ENCODE measurements at places on chromosomes 3 and 15.

- no peak for DNase-seq
Measured at GRCh38 chr15:61743345-61743909, 316.8 kb downstream of the VPS13C start.

- no peak for DNase-seq
Measured at GRCh38 chr3:140754936-140755335, 77.1 kb downstream of the TRIM42 start.

DNA sequence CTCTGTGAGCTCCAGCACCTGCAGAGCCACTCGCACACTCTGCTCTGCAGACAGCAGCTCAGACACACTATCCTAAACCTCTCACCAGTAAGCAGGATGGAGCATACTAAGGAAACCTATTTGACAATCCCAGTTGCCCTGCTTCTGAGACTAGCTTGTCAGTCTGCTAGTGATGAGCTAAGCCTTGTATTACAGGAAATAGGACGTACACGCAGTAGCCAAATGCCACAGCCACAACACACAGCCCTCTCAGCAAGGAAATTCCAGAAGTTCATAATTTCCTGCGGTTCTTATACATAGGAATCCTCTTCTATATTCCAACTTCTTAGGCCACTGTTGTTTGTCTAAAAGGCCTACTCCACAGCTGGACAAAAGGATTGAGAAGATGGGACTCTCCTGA, 74.5 kb downstream of the MYLK start:
- DNase-seq, result no peak

DNA sequence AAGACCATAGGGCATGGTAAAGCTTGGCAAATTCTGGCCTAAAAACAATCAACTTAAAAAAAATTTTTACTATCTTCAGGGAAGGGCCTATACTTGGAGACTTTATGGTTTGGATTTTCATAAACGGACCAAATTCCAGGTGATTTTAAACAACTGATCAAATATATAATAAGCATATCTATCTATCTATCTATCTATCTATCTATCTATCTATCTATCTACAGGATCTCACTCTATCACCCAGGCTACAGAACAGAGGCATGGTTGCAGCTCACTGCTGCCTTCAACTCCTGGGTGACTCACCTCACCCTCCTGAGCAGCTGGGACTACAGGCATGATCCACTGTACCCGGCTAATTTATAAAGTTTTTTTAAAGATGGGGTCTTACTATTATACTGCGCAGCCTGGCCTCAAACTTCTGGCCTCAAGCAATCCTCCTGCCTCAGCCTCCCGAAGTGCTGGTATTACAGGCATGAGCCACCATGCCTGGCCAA, 6.7 kb downstream of the SPPL2A start:
- DNase-seq, result no peak

- DNase-seq, result no peak
Measured at GRCh38 chr3:65173841-65174240, 486.0 kb upstream of the ADAMTS9 start.

DNA sequence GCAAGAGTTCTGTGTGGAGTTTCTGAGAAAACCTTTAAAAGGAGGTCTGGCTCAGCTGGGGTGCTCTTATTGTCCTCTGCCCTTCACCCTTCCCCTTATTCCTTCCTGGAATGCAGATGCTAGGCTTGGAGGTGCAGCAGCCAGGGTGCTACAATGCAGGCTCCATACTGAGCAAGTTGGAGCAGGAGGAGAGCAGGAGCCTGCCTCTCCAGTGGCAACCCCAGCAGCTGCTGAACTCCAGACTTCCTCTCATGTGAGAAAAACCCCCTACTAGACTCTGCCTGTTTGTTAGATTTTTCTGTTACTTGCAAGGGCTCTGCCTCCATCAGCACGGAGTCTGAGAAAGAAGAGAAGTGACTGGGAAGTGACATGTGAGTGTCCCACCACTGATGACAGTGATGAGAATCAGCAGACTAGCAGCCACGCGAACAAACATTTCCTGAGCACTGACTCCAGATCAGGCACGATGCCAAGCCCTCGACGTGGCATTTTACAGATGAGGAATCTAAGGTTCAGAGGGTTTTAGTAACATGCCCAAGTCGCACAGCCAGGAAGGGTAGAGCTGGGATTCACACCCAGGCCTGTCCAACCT, 16.1 kb upstream of the RARRES1 start:
- DNase-seq, result no peak

DNA sequence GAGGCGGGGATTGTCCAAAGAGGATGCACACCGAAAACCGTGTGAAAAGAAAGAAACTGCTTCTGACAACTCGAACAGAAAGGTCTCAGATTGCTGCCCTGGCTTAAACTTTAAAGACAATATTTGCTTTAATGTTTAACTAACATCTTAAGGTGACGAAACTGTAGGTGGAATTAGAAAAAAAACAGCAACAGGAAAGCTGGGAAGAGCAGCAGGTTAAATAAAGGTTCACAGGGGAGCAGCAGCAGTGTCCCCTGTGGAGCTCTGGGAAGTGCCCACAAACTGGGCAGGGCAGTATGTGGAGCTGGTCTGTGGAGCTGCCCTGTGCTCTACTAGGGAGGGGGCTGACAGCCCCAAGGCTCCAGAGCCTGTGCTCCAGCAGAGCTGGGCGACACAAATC, 25.4 kb downstream of the RUVBL1 start:
- DNase-seq, result no peak

DNA sequence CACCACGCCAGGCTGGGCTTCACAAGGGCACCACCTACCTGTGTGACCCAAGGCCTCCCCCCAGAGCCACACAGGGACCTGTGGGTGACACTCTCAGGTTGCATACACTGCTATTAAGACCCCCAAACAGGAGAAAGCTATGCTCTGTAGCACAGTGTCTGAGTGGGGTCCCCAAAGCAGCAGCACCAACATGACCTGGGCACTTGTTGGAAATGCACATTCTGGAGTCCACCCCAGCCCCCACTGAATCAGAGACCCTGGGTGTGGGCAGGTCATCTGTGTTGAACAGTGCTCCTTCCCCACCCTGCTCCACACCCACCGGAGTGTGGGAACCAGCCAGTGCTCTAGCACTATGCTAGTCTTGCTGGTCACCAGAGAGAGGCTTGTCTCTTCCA, 76.1 kb downstream of the ADAMTS17 start:
- DNase-seq, result no peak

DNA sequence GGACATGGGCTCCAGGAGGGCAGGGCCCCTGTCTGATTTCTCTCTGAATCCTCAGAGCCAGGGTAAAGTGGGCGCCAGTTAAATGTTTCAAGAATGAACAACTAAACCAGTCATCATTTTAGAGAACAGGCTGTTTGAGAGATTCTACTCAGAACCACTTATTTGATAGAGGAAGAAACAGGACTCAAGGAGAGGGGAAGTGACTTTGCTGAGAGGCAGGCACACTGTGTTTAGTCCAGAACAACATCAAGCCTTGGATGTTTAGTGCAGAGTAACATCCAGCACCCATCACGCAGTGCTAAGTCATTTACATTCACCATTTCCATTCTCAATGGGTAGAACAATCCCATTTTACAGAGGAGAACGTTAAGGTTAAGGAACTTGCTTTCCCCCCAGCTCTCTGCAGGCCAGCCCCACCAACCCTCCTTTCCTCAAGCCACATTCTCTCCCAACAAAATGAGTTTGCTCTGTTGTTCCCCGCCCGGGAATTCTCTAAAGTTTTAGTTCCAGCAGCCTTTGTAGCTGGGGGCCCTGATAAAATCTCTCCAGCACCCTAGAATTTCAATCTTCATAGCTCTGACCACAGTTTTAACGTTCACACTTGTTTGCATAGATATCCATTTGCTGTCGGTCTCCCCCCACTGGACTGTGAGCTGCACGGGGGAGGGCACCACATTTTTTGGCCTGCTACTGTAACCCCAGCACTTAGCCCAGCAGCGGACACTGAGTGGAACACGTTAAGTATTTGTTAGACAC, 962 bp downstream of the NMNAT3 start:
- no peak for DNase-seq

- no peak for DNase-seq
Measured at GRCh38 chr3:52230889-52231499, 5.5 kb upstream of the TLR9 start.

DNA sequence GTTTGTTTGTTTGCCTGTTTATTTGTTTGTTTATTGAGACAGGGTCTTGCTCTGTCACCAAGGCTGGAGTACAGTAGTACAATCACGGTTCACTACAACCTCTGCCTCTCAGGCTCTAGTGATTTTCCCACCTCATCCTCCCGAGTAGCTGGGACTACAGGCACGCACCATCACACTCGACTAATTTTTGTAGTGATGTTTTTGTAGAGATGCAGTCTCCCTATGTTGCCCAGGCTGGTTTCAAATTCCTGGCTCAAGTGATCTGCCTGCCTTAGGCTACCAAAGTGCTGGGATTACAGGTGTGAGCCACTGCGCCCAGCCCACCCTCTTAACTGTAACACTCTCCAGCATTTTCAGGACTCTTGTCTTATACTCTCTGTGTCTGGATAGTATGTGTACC, 26.7 kb downstream of the PLD1 start:
- no peak for DNase-seq

DNA sequence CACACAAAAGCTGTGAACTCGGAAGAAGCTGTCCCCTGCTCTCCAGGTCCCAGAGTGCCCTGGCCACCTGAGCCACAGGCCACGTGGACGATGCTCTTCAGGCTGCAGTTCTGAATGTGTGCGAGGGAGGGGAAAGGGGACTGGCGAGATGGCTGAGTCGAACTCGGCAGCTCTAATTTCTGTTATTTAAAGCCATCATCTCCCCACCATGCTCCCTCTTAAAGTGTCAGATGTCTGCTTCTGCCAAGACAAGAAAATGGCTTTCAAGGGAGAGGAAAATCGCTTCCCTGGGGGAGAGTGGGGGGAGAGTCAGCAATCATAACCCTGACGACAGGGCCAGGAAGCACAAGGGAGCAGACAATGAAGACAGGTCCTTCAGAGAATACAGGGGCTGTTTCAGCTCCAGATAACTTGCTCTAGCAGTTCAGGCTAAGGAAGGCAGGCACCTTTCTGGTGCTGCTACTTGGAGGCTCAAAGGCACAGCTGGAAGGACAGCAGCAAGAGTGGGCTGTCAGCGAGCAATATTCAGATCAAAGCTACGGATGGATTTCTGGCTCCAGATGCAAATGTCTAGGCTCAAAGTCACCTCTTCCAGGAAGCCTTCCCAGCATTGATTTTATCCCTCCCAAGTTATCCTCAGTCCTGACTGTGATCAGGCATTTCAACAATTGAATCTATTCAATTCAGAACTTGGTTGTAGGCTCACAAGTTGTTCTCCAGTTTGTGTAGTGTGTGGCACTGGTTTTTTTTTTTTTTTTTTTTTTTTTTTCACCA, 15.5 kb upstream of the CCDC33 start:
- no peak for DNase-seq

GRCh38 chr15:70869346-70869745, 15.4 kb upstream of the LARP6 start:
- DNase-seq, result no peak

- no peak for DNase-seq
Measured at GRCh38 chr15:48002767-48003166, 118.0 kb upstream of the SLC24A5 start.
